LoVo (cell line): ENCODE measurements at places on chromosomes 5 and 9.

DNA sequence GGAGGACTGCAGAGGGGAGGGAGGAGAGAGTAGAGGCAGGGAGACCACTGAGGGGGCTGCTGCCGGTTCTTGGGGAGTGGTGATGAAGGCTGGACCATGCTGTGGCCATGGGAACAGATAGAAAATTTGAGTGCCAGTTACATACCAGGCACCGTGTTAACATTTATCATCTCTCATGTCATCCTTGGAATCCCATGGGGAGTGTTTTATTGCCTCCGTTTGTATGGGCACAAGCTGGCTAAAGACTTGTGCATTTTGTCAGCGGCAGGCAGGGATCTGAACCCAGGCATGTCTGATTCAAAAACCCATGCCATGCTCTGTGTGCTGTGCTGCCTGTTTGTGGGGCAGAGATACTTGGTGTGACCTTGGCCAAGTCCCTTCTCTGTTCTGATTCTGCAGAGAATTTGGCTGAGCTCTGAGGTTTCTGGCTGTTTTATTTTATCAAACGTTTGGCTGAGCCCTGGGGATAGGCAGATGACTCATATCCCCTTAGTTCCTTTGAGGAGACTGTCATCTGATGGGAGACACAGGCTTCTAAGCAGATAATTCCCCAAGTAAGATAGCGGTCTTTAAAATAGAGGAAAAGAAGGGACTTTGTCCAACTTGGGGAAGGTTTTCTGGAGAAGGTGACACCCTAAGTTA lies 22.2 kb downstream of the COL27A1 start:
- DNase-seq: no peak

- no peak for DNase-seq
Observed at GRCh38 chr5:91635950-91636734, 253.0 kb upstream of the ARRDC3 start.

GRCh38 chr5:136113606-136114005 lies 19.0 kb upstream of the SMAD5 start:
- DNase-seq: no peak

GRCh38 chr5:78109891-78110324 lies 184.6 kb downstream of the AP3B1 start:
- DNase-seq: no peak

GRCh38 chr9:111349766-111350165 lies 19.7 kb upstream of the OR2K2 start:
- DNase-seq: peak; percentile 23

DNA sequence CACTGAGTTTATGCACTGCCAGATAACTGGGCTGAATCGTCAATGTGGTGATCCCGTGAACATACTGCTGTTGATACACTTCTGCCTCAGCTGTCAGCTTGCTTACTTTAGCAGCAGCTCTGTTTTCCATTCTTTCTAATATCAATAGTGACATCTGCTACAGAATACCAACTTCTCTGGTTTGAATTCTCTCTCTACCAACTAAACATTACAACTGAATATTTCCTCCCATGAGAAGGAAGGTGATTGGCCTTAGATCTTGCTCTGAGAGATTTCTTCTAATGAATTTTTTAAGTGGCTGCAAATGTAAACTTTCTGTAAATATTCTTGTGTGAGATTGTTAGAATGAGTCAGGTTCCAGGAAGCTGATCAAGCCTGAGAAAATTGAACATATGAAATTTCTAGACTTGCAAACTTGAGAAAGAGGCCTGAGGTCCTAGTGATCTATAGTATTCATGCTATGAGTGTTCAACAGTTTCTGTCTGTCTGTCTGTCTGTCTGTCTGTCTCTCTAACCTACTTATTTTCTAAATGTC lies 205.5 kb upstream of the CDKN2B start:
- DNase-seq: no peak

DNA sequence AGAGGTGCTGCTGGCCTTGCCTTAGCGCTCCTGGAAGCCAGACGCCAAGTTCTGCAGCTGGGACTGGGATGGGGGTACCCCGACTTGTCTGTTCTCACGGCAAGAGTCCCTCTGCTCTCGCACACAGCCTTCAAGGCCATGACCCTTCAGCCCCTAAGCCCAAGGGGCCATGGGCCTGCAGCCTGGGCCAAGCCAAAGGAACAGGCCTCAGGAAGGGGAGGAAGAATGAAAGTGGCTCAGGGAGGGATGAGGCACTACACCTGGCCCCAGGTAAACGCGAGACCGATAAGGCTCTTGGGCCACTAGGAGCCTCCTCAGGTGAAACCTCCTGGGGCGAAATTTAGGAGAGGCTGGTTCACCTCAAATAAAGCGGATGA lies 3.9 kb downstream of the EBF1 start:
- DNase-seq: no peak
